ENCODE measurements at places on chromosomes 12 and 14.

GRCh38 chr12:80374615-80375014 lies 69.4 kb upstream of the PTPRQ start:
- no peak for DNase-seq

- DNase-seq = no peak
Observed at GRCh38 chr12:81332054-81332453, 254.2 kb downstream of the ACSS3 start.

DNA sequence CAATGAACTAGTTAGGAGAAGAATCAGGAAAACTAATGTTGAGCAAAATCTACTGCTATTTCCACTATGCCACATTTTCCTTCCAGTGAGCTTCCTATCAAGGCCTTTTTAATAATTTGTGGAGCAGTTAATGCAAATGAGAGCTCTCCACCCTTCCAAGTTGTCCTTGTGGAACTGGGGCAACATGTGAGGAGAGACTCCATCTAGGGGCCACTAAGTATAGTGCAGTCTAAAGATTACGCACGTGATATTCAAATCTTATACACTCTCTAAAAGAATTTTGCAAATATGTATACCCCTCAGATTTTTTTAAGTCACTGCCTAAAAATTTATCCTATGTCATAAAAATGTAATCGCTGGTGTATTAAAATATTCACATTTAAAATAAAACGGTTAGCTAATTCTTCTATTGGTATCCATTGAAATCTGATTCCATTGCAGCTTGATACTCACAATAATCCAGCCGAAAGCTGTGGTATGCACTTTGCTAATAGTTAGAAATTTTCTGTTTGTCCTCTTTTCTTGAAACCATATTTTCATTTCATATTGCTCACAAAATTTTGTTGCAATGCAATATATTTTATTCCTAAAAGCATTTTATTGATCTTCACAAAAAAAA lies 100.1 kb downstream of the PAH start:
- peak; percentile 22 for DNase-seq

DNA sequence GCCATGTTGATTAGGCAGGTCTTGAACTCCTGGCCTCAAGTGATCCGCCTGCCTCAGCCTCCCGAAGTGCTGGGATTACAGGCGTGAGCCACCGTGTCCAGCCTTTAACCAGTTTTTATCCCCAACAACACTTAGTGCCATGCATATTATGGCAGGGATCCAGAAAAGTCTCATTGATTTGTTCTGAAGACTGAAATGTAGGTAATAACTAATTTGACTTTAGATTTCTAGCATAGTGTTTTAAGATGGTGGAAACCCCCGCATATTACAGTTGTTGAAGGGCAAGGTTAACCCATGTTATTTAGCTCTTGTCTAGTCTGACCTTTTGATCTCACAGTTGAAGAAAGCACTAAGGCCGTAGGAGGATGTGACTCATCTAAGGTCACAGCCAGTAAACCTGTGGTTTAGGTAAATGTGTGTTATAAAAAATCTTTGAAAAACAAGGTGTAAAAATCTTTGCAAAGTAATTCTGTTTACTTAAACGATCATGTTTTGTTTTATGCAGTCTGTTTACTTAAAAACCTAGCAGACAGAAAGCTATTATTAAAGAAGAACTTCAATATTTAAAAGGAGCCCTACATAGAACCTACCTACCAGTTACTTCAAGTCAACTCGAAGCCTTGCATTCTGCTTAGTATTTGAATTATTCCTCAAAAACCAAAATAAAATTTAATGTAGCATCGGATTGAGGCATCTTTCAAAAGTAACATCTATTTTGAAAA lies 24.8 kb downstream of the BICDL1 start:
- peak; percentile 86 for DNase-seq

GRCh38 chr12:275812-276211 lies 13.2 kb upstream of the SLC6A13 start:
- DNase-seq = no peak

GRCh38 chr12:70982991-70983390 lies 62.5 kb upstream of the PTPRR start:
- DNase-seq = no peak

- no peak for DNase-seq
Observed at GRCh38 chr14:22515929-22516328, 73.1 kb downstream of the DAD1 start.

- peak; percentile 34 for DNase-seq
Observed at GRCh38 chr12:49667325-49668090, 39.7 kb downstream of the FMNL3 start.

GRCh38 chr14:98234208-98234607 lies 1037.8 kb downstream of the BCL11B start:
- peak; percentile 86 for DNase-seq

- no peak for DNase-seq
Observed at GRCh38 chr14:45150386-45150890, 14.7 kb downstream of the FANCM start.

DNA sequence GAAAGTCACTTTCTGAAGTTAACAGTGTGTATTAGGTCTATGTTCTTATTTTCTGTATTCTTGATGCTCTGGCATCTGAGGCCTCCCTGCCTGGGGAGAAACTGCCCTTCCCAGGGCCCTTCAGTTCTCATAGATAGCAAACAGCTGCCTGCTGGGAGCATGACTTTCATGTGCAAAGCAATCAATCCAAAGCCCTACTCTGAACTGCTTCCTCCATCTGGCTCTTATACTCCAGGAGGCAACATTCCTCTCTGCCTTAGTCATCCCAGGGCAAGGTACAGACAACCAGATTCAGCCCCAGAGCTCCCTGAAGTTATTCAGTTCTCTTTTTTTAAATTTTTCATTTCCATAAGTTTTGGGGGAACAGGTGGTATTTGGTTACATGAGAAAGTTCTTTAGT lies 41.7 kb upstream of the RIN3 start:
- no peak for DNase-seq

DNA sequence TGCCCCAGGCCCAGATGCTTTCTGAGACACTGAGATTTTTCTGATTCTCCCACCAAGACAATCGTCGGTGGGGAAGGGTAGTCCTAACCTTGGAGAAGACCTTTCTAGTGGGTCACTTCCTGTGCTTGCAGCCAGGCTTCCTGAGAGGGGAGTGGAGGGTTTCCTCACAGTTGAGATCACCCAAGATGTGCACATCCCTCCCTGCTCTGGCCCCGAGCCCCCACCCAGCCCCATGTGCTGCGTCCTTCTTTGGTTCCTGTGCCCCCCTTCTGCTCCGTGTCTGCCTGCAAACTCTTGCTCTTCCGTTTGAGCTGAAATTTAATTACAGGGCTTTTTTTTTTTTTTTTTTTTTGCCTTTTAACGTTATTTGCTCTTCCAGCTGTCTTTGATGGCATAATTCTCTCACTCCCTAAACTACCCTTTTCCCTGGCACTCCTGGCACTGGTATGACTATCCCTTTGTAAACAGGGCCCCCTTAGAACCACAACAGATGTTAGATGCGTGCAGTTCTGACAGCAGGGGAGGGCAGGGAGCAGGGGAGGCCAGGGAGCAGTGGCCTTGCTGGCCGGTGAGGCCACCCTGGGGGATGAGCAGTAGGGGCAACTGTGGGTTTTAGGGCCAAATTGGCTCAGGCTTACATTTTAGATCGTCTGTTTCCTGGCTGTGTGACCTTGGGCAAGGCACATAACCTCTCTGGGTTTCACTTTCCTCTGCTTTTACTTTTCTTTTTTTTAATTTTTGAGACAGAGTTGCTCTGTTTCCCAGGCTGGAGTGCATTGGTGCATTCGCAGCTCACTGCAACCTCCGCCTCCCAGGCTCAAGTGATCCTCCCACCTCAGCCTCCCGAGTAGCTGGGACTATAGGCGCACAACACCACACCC lies 144.5 kb downstream of the PHETA1 start:
- DNase-seq = no peak

DNA sequence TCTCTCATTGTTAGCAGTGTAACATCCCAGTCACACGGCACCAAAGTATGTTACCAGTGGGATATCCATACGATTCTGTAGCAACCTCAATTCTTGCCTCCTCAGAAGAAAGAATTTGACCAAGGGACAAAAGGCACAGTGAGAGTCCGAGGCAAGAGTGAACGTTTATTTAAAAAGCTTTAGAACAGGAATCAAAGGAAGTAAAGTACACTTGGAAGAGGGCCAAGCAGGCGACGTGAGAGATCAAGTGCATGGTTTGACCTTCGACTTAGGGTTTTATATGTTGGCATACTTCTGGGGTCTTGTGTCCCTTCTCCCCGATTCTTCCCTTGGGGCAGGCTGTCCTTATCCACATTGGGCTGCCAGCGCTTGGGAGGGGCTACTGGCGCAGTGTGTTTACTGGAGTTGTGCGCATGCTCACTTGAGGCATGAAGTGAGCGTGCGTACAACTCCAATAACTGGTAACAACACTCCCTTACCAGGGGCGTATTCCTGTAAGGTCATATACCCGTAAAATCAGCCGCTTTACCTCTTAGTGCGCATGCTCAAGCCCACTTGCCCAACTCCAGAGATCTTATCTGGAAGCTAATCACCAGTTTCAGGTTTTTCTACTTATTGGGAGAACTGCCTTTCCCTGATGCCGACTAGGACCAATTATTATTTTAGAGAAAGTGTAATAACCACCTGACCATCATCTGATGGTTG lies 71.7 kb downstream of the FAR2 start:
- DNase-seq = no peak

- DNase-seq = no peak
Observed at GRCh38 chr12:26678697-26679660, 154.0 kb downstream of the ITPR2 start.

- DNase-seq = no peak
Observed at GRCh38 chr12:102562836-102563425, 82.6 kb upstream of the IGF1 start.

DNA sequence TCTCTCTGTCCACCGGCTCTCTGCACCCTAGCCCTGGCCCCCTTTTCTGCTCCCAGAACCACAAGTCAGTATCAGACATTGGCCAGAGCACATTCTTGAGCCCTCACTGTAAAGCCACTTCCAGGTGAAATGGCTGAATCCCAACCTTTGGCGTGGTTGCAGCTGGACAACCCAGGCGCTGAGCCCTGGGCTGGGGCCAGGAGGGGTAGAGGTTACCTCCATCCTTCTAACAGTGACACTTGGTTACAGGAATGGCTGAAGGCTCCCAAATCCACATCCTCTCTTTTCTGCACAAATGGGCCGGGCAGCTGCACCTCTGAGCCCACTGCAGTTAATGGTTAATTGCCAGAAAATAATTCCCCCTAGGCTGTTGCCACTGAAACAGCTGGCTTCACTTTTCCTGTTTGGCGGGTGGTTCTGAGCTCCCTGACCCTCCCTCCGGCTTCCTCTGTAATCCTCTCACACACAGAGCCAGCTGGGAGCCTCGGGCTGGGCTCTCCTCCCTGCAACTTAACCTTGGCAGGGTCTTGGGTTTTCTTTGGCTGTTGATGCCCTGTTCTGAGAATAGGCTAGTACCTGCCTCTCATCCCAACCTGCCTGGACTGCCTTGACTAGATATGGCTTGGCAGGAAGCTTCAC lies 44.1 kb downstream of the TSPAN11 start:
- no peak for DNase-seq

DNA sequence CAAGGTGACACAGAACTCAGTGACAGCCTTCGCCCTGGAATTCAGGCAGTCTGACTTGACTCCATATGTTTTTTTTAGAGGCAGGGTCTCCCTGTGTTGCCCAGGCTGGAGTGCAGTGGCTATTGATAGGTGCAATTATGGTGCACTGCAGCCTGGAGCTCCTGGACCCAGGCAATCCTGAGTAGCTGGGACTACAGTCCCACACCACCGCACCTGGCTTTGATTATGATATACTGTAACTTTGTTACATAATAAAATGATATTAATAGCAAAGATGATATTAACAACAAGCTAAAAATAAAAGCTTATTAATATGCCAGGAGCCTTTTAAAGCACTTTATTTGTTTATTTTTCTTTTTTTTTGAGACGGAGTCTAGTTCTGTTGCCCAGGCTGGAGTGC lies 9.8 kb downstream of the VSIG10 start:
- DNase-seq = no peak

GRCh38 chr12:55726971-55727370 lies 1.8 kb downstream of the CD63 start:
- DNase-seq = no peak

DNA sequence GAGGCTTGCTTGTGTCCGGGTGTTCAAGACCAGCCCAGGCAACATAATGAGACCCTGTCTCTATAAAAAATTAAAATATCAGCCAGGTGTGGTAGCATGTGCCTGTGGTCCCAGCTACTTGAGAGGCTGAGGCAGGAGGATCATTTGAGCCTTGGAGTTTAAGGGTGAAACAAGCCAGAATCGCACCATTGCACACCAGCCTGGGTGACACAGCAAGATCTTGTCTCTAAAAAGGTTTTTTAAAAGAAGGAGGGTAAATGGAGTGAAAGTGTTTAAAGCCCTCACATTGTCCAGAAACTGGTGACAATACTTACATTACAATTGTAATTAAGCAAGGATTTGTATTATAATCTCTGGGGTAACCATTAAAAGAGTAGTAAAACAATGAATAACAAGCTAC lies 64.2 kb downstream of the SINHCAF start:
- no peak for DNase-seq

- DNase-seq = no peak
Observed at GRCh38 chr12:41188058-41188840, at the start of gene PDZRN4. PDZRN4 (plus strand) TSS chr12:41188320.

- DNase-seq = no peak
Observed at GRCh38 chr12:45981075-45981837, 9.1 kb downstream of the SCAF11 start.

GRCh38 chr12:132108211-132108832 lies 35.8 kb downstream of the DDX51 start:
- DNase-seq = no peak

- DNase-seq = no peak
Observed at GRCh38 chr12:27208414-27208750, 35.7 kb upstream of the STK38L start.

DNA sequence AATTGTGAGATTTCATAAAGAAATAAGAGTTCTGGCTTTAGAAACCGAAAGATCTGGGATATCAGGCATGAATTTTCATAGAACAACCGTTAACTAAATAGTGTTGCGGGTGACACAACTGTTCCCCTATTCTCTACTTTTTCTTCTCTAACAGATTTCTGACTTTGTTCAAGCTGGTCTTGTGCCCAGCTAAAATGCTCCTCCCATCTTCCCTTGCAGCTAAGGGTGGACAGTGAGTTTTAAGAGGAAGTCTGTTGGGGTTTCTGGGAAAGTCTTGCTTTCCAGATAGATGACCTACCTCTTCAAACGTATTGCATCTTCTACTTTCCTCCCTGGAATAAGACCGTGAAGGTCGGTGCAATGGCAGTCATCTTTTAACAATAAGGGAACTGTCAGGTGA lies 18.7 kb downstream of the CCDC63 start:
- DNase-seq = no peak

GRCh38 chr12:77923882-77924281 lies 93.2 kb downstream of the NAV3 start:
- DNase-seq = no peak

DNA sequence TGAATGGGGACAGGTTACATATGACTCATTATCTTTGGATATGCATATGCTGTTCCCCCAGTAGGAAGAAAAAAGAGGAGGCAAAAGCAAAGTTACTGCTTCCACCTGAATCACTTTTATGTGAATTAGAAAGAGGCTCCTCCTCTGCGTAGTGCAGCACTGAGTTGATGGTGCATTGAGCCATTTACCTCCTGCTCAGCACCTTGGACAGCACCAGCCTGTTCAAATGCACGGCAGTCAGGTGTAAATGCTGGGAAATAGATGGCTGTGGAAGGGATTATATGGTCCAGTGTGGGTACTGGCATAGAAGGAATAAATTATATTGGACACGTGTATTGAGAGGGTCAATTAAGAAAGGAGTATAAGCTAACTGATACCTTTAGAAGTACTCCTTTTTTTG lies 541.9 kb upstream of the SEL1L start:
- DNase-seq = no peak
